Stimulated activated CD8-positive, alpha-beta memory T cell treated with anti-CD3 and anti-CD28 coated beads, Interleukin-4, amount 100 ng/mL, for 24 hours (primary cell): ENCODE measurements at places on chromosomes 12 and 14.

GRCh38 chr12:25501549-25501948 lies 51.5 kb downstream of the LMNTD1 start:
- DNase-seq = no peak

DNA sequence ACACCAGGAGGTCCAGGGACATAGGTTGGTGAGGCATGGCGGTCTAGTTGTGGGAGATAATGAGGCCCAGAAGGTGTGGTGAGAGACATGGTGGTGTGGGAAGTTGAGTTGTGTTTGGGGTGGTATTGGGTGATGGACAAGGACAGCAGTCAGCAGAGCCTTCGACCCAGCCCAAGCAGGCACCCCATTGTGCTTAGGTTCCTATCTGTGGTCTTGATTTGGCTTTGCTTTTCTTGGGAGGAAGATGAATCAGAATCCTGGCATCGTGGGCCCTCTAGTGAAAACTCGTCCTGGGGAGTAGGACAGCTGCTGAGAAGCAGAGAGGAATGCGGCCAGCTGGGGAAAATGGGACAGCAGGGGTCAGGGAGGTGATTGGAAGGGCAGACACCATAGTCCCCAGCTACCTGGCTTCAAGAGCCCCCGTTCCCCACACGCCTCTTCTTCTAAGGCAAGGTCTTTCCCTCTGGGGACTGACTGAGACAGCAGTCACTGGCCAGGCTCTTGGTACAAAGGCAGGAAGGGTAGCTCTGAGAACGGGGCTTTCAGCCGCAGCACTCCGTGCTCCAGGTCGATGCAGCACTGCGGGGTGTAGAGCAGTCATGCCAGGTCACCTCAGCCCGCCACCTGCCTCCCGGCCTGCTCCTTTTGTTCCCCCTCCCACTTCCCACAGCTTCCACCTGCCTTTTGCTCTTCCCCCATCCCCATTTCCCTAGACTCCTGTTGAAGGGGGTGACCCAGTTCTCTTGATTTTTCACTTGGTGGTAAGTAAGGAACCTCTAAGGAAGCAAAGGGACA lies 7.9 kb downstream of the NRIP2 start:
- no peak for DNase-seq

- DNase-seq = no peak
These were observed 13.4 kb upstream of the CDKL1 start for GRCh38 chr14:50410071-50410470.

- no peak for DNase-seq
These were observed 5.2 kb downstream of the SMIM41 start for GRCh38 chr12:52084491-52085231.

- no peak for DNase-seq
These were observed 1454.6 kb downstream of the AACS start for GRCh38 chr12:126519833-126520232.

DNA sequence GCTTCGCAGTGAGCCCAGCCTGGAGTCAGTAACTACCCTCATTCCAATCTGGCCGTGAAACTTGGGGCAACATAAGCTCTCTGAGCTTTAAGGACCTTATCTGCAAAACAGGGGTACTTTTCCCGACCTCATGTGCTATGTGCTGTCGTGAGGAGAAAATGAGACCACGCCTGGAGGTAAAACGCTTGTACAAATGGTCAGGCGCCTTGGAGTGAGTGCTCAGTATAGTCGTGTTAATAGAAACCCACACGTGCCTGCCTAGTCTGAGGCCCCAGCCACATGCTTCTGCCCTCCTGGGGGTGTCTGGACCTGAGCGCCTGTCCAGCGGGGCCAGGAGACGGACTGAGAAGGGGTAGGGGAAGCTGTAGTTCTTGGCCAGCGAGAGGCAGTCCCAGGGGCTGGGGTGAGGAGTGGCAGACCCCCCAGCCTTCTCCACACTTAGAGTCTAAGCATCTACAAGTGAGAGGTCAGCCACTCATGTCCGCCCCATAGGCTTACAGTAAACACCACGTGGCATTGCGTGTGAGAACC lies 4.9 kb downstream of the AQP5 start:
- DNase-seq = no peak

DNA sequence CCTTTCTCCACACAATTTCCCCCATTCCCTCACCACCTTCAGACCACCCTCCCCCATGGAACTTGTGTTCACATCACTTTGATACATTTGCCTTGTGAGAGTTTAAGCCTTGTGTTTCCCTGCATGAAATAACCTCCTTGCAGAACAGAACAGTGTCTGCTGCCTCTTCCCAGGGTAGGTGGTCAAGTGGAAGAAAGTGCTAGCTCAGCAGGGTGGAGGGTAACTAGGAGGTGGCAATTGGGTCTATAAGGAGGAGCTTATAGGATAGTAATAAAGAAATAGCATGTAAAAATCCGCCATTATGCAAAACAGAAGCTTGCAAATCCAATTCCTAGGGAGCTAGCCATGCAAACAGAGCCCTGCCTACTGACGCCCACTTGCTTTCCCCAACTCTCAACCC lies 13.9 kb upstream of the KRT8 start:
- no peak for DNase-seq

- DNase-seq = no peak
These were observed 650 bp downstream of the GALC start for GRCh38 chr14:87992346-87992717.

GRCh38 chr12:2291182-2291832 lies 238.5 kb downstream of the CACNA1C start:
- no peak for DNase-seq

DNA sequence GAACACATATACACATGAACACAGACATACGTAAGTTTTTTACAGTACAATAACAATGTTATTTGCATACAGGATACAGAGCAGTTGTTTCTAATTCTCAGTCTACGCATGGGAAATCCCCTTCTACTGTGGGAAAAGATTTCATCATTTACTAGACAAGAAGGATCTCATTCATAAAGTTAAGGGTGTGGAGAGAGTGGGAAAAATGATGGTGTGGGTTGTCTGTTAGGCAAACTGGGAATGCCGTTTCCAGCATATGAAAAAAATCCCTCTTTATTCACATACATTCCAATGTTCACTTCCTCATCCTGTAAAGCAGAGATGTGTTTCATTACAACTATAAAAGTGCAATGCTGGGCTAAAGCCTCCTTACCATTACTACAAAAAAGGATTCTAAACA lies 120.9 kb downstream of the SINHCAF start:
- DNase-seq = no peak
